ENCODE measurements at places on chromosomes 7 and 10.
A peak's percentile ranks its signal among the peaks of the same experiment; 100 is the strongest.

DNA sequence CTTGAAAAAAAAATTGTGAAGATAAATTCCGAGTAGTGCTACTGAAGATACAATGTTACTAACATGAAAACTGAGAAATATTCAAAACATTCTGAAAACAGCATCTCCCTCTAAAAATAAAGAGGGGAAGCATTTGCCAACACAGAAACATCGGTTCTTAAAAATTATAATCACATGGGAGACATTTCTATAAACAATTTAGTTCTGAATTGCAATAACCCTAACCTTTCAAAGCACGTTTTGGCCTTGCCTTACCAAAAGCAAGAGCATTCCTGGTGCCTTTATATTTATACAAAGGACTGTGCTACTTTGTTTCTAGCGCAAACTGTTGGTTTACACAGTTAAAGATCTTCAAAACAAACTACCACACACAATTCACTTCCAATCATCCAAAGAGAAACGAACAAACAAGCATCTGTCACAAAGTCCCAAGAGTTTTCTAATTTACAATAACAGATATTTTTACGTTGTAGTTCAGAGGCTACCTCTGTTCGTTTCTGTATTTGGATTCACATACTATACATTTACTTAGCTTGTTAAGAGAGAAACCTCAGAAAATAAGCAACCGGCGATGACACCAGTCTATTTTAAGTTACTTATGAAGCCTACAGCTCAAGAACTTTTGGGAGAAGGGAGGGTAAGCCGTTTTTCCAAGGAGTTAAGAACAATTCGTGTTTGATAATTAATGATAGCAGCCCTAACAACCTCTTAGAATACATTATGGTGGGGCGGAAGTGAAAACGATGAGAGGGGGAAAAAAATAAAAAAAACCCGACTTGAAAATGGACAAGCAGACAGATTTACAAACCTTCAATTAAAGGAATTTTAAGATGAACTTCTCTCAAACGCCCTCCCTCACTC is 1.3 kb downstream of the ABI1 start:
- no peak for DNase-seq

GRCh38 chr7:111796671-111797070 is 234.4 kb upstream of the IMMP2L start:
- DNase-seq = no peak

DNA sequence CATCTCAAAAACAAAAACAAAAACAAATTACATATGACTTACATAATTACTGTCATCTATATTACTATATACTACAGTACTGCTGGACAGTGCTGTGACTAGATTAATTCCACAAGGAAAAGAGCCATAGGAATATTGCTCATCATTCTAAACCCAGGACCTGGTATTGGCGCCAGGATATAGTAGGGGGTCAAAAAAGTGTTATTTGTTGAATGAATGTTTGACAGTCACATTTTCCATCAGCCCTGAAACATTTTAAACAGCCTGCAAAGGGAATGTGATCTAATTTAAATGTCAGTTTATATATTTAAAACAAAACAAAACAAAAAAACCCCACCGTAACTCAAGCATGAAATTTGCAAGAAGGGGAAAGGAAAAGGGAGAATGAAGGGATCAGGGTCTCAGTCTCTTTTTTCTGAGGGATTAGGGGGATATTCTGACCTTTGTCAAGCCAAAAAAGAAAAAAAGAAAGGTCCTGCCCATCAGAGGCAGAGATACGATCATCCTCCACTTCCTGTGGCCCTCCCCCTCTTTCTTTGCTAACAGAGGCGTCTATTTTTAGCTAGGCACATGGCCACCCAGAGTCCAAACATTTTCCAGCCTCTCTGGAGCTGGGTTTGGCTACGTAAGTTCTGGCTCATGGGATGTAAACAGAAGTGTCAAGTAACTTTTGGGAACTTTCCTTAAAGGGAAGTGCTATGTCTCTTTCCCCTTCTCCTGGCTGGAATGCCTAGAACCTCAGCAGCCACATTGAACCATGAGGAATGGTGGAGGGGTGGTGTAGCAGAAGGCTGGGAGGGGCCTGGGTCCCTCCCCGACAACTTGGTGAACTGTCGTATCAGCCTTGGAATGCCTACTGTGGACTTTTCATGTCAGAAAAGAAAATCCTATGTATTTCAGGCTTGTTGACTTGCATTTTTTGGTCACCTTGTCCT is 44.6 kb upstream of the DLG5 start:
- no peak for DNase-seq

- no peak for DNase-seq
These were observed 69.8 kb downstream of the ADD3 start for GRCh38 chr10:110077436-110078130.

- no peak for DNase-seq
These were observed 24.8 kb downstream of the FGFBP3 start for GRCh38 chr10:91884536-91884935.

DNA sequence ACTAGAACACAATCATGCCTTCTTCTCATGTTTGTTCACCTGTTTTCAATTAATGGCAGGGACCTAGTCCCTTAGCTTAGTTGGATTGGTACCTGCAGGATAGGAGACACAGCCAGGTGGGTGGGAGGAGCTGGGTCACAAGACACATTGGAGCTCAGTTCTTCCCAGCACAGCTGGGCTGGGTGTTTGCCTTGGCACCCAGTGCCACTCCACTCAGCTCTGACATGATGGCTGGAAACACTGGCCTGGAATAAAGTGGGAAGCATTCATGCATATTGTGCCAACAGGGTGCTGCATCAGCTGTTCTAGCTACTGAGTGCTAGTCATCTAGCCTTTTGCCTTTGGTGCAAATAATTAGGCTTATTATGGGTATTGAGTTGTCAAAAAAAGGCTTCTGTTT is 226.1 kb downstream of the PTEN start:
- no peak for DNase-seq

DNA sequence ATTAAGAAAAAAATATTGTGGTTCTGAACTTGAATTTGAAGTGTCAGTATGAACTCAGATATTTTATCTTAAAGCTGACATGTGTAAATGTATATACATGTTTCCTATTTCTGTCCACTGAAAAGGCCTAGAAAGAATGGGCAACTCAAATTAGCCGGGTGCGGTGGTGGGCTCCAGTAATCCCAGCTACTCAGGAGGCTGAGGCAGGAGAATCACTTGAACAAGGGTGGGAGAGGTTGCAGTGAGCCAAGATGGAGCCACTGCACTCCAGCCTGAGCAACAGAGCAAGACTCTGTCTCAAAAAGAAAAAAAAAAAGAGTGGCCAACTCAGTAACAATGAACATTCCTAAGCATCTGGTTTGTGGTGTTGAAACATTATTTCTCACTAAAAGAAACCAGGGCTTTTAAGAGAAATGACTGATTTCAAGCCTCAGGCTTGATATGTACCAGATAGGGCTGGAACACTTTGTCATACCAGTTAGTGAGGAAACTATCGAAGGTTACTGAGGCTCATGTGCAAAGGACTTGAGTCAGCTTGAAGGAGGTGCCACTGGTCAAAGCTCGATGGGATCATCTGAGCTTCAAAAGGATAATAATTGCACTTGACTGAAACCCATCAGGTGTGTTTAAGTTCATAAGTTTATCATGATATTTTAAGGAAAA is 40.5 kb downstream of the AOAH start:
- DNase-seq = no peak

DNA sequence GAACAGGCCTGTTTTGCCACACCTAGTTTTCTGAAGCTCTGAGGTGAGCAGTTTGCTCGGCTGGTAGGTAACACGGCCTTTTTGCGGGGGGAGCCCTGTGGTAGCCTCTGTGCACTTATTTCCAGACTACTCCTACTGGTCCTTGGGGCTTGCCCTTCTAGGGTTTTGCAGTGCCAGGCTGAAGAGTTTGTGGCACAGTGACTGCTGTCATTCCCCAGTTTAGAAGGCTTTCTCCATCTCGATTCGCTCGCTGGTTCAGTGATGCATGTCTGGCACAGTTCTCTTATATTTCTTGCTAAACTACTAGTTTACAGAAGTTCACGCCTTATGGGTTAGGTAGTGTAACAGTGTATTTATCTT is 711 bp downstream of the KIF20B start:
- DNase-seq = peak; percentile 13

DNA sequence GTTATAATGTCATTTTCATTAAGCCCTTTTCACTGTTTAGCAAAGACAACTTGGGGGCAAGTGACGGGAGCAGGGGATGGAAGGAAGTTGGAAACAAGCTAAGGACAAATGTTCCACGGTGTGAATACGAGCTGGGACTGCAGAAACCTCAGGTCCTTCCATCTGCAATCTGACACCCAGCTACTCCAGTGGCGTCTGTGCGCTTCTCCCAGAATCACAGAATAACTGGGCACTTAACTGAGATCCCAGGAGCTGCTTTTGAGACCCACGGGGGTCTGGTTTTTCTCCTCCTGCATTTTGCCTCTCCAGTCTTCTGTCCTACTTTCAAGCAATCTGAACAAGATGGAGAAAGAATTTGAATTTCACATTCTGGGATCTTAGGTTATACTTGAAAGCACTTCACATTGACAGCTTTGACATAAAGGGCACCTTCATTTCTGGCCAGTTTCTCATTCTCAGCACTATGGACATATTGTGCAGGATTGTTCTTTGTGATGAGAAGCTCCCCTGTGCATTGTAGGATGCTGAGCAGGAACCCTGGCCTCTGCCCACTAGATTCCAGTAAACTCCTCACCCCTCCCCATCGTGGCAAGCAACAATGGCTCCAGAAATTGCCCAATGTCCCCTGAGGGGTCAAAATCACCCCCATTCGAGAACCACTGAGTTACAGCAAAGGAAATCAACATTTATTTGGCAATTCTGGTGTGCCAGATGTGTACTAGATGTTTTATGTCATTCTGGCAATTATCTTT is 194.1 kb downstream of the CACNB2 start:
- DNase-seq = no peak

DNA sequence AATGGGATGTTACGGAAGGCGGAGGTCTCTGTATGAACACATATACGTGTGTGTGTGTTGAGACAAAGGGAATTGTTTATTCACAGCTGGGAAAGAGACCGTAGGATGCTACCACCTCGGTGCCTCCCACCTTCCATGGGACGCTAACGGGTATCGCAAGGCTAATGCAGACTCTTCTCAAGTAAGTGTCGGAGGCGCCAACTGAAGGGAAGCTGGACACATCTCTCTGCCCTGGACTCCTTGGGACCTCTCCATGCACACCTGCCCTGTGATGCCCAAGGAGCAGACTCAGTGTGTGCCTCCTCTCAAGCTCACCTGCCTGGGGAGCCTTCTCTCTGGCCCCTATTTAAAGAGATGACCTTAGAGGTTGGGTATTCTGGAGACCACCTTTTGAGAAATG is 230.9 kb downstream of the DNAJB6 start:
- DNase-seq = no peak
